ENCODE measurements at places on chromosomes 4 and X. TPM values are rescaled to one million over a fixed set of nuclear protein-coding genes. Genes with fewer than 3 reads are reported as not detected.

DNA sequence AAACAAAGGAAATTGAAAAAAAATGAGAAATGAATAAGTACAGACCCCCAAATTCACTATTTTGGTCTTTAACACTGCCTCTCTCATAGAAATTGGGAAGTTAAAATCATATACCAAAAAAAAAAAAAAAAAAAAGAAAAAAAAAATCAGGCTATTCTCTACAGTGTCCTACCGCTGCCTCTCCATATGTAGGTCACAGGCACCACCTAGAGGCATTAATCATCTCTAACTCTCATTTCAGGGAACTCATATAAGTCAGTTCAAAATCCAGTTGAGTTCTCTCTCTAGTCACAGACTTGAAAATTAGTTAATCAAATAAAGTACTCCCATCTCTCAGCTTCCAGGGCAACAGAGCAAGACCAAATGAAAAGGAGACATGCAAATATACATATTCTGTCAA lies 47.9 kb downstream of the COX18 start:
- no peaks in the 10 kb centered on the region for H3K27me3 ChIP-seq
- no peaks in the 10 kb centered on the region for H3K36me3 ChIP-seq
- no peaks in the 10 kb centered on the region for H3K4me1 ChIP-seq
- DNase-seq = no peak
- no peak overlapping the region for H3K27ac ChIP-seq

- H3K27me3 ChIP-seq = no peaks in the 10 kb centered on the region
- H3K27ac ChIP-seq = peak overlapping the region; percentile 38
- no peaks in the 10 kb centered on the region for H3K36me3 ChIP-seq
- H3K4me3 ChIP-seq = no peak overlapping the region
- DNase-seq = peak; percentile 51
Measured at GRCh38 chr4:17490575-17491059, 21.3 kb downstream of the QDPR start.

GRCh38 chrX:14015294-14015693 lies 14.4 kb downstream of the GEMIN8 start:
- no peaks in the 10 kb centered on the region for H3K36me3 ChIP-seq
- H3K27me3 ChIP-seq = no peaks in the 10 kb centered on the region
- DNase-seq = no peak
- no peak overlapping the region for H3K27ac ChIP-seq
- no peak overlapping the region for H3K4me3 ChIP-seq

DNA sequence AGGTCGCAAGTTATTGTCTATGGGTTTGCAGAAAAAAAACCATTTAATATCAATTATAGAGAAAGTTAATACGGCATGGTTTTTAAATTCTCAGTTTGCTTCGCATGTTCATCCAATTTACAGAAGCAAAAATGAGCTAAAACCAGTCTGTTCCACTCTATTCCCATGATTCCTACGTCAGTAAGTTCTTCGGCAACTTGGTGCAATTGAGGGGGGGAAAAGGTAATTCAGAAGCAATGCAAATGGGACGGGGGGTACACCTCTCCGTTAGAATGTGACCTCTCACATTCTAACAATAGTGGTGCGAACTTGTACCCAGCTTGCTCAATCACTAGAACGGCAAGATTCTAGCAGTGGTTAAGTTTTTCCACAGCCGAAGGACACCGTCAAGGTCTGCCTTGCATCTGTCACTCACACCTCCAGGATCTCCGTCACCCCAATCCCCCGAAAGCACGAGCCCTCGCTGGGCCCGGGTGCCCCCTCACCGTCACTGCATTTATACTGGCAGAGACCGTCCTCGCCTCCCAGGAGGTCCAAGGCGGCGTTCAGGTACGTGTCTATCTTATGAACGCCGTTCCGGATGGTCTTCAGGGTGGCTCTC lies 653 bp downstream of the PLA2G12A start:
- DNase-seq = peak; percentile 29
- H3K4me3 ChIP-seq = peak overlapping the region; percentile 66
- H3K36me3 ChIP-seq = no peaks in the 10 kb centered on the region
- H3K27me3 ChIP-seq = no peaks in the 10 kb centered on the region

L1CAM gene
- polyA plus RNA-seq = 3.9 TPM

GLRA3 gene
- 0.28 TPM for polyA plus RNA-seq
